Activated CD4-positive, alpha-beta T cell treated with anti-CD3 and anti-CD28 coated beads, Interleukin-10, Interleukin-2, amounts not matched to agents 100 ng/mL and 50 ng/mL, durations not matched to agents 16 hours and 8 hours (primary cell): ENCODE measurements at places on chromosomes 11 and 22.

- DNase-seq, result no peak
Measured at GRCh38 chr11:125807909-125808308, 20.0 kb downstream of the PATE3 start.

DNA sequence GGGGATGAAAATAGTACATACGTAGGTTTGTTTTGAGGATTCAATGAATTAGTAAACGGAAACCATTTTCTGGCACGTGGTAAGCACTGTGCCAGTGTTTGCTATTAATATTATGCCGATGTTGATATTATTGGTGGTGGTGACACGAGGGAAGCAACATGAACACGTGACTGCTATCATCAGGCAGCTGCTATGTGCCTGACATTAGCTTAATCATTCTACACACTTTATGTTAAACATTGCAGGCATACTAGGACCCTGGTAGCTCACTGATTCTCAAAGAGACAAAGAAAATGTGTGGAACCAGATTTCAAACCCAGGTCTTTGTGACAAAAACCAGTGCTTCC lies 656 bp downstream of the SRRD start:
- DNase-seq, result peak; percentile 35

DNA sequence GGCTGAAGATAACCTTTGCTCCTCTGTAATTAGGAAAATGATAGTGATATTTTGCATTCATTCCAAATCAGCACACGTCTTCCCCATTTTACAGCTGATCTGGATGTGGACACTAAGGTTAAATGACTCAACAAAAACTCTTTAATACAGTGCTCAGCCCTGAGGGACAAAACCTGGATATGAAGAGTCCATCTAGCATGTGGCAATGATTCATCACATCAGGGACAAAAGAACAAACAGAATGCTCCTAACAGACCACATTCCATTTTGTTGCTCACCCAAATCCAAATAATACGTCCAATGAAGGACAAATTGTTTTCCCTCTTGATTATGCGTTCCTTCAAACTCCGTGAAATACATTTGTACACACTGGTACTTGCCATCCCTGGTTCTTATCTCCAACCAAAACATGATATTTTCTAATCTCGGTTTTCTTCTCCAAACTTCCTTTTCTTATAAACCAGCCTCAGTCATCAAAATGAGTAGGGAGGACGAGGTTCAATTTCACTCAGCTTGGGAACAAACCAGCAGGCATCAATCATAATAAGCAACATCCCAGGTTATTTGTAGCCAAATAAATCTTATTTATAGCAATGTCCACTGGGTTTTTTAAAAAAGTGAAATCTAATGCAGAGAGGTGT lies 53.7 kb upstream of the MTMR2 start:
- DNase-seq, result no peak

DNA sequence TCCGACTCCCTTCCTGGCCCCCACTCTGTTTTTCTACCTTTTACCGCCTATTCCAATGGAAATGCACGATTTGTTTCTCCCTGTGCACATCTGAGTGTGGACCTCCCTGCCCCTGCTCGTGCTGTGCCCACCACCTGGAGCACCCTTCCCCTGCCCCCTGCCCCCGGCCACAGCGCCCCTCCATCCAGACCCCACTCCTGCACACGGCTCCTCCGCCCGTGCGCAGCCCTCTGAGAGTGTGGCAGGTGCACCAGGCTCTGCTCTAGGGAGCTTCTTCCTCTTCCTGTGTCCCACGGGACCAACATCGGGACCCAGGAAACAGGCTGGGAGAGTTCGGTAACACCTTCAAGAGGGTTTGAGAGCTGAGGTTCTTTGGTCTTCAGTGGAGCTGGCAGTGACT lies 62.9 kb downstream of the LRP5 start:
- no peak for DNase-seq

GRCh38 chr11:17934194-17934593 lies 78.7 kb downstream of the SERGEF start:
- DNase-seq, result no peak

GRCh38 chr11:1153951-1154493 lies 3.7 kb upstream of the MUC5AC start:
- no peak for DNase-seq

DNA sequence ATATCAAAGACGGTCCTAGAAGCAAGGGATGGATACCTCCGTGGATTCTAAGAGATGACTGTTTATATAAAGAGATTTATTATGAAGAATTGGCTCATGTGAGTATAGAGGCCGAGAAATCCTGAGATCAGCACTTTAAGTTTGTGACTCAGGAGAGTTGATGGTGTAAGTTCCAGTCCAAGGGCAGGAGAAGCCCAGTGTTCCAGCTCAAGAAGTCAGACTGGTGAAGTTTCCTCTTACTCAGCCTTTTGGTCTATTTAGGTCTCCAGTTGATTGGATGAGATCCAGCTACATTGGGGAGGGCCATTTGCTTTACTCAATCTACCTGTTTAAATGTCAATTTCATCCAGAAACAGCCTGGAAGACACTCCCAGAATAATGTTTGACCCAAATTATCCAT lies 45.1 kb downstream of the TSPAN18 start:
- no peak for DNase-seq

DNA sequence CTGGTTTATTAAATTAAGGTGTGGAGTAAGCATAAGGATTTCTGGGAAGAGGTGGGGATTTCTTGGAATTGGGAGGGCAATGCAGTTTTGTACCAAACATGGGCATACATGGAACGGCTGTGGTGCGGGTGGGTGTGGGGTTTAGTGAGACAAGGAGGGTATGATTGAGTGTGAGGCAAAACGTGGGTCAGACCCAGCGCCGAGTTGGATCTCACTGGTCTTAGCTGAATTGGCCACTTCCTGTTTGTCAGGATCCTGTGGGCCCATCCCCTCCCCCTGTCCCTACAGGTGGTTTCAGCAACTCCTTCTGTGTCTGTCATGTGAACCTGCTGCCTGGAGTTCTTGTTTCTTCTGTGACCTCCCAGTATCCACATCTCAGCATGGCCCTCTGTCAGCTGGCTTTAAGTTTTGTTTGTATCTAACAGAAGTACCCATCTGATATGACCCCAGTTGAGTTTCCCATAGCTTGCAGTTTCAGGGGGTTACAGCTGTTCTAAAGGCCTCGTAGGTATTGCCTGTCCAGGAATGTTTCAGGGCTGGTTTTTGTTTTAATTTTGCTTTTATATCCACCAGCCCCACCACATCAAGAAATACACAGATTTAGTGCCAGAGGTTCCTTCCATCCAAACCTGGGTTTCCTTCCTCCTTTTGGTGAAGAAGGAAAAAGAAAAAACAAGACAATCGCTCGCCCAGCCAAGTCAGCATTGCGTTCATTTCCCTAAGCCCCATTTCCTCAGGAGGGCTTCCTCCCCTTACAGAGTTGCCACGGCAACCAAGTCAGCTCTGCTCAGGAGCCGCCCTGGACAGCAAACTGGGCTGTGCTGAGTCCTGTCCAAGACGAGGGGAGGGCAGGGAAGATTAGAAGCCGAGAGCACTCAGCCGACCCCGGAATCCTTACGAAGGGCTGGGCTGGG lies 6.0 kb downstream of the APOL1 start:
- peak; percentile 65 for DNase-seq

GRCh38 chr11:8717544-8717875 lies 34.9 kb downstream of the RPL27A start:
- no peak for DNase-seq

GRCh38 chr11:2770761-2771301 lies 71.0 kb upstream of the KCNQ1OT1 start:
- DNase-seq, result no peak

DNA sequence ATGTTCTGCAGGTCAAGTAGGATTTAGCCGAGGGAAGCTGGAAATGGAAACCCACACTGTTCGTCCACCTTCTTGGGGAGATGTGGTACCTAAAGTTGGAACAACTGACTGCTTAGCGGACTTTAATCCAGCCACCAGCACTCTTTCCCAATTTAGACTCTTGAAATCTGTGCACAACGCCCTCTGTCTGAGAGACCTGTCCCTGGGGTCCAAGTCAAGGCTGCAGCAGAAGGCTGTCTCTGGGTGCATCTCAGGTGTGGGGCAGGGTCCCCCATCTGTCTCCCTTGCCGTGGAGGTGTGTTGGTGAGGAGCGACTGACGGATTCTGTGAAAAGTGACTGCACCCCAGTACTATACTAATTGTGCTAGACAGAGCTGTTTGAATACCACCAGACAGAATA lies 168.2 kb upstream of the CADM1 start:
- no peak for DNase-seq

DNA sequence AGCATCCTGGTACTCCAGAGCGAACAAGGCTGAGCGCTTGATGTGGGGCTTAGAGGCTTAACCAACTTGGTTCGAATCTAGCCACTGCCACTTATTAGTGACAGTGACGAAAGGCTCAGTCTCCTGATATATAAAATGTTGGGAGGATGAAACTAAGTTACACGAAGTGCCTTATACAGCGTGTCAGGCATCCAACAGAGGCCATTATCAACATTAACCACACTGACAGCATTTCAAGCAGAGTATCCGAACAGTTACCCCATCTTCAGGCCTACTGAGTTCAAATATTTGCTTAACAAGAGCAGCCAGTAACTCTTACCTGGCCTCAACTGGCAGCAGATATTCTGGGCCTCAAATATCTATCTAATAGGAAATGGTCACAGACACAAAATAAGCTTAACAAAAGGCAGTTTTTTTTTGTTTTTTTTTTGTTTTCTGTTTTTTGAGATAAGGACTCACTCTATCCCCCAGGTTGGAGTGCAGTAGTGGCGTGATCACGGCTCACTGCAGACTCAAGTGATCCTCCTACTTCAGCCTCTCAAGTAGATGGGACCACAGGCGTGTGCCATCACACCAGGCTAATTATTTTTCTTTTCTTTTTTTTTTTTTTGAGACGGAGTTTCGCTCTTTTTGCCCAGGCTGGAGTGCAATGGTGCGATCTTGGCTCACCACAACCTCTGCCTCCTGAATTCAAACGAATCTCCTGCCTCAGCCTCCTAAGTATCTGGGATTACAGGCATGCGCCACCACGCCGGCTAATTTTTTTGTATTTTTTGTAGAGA lies 2.9 kb downstream of the SERPIND1 start:
- no peak for DNase-seq

- no peak for DNase-seq
Measured at GRCh38 chr11:123203934-123204333, 8.9 kb upstream of the CLMP start.
